ENCODE measurements at places on chromosomes 11 and 22.

GRCh38 chr11:45673441-45673840 is 8.0 kb upstream of the CHST1 start:
- DNase-seq = no peak

DNA sequence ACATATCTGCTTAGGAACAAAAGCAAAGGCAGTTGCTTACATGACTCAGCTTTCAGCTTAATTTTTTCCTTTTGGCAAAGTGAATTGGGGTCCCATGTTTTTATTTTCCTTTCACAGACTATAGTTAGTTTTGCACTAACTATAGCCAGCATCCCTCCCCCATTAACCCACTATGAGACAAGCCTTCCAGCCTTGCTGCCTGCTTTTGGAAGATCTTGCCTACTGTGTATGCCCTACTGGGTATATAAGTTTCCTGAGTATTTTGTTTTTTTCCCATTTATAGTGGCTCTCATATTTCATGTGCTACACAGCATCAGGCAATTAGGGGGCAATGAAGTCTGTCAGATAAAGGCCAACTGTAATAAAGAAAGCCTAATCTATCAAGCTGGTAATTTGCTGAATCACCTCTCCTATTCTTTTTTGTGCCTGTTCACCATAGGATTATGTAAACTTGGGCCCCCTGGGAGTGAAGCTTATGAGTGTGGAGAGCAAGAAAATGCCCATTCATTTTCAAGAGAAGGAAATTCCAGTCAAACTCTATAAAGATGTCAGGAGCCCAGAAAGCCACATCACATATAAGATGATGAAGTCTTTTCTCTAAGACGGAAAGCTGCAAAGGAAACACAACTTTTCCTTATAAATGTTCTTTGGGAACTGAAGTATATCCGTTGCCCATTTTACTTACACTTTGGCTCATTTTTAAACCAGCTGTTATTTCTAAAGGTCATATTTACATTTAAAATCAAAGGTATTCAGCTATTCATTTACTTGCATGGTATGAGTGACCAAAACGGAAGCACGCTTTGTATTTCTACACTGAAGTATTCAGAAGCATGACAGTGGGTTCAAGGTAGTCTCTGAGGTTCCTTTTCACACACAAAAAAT is 64.0 kb downstream of the CCDC83 start:
- no peak for DNase-seq

GRCh38 chr22:48718818-48719500 is 1108.7 kb downstream of the BRD1 start:
- DNase-seq = no peak

- DNase-seq = no peak
Measured at GRCh38 chr11:31649129-31649966, 139.8 kb downstream of the ELP4 start.

DNA sequence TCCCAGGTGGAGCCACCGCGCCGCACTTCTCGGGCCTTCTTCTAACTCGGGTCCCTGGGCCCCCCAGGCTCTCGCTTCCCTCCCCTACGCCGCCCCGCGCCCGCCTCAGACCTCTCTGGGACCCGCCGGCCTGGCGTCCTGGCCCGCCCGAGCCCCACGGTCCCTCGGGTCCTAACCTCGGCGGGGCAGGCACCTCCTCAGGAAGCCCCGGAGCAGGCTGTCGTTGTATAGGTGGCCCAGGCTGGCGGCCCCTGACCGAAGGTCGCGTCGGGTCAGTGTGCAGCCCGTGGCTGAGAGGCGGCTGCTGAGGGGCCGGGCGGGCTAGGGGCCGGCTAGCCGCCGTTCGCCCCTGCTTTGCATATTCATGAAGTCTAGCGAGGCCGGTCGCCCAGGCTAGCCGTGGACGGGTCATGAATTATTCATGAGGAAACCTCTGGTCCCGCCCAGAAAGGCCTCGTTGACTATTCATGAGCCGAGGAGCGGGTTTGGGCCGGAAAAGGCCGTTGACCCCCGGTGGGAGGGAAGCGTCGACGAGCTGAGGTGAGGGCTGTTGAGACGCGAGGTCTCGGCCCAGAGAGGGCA is at the start of gene HORMAD2:
Gene HORMAD2, plus strand, starts transcription at position 513 of the 582 bp plus-strand sequence. CDS start 13,489 bp downstream, outside the sequence.
- no peak for DNase-seq

All from NCI-H2029 (cell line).